Activated T-helper 2 cell treated with anti-CD3 and anti-CD28 coated beads, Interferon-gamma antibody, Interleukin-2, Interleukin-4, amounts not matched to agents 10 μg/mL and 5 μg/mL and 100 μg/mL, durations not matched to agents 14 hours and 24 hours and 36 hours (primary cell): ENCODE measurements at places on chromosomes 1 and 21. TPM values are rescaled to one million over a fixed set of nuclear protein-coding genes. Genes with fewer than 3 reads are reported as not detected.

DNA sequence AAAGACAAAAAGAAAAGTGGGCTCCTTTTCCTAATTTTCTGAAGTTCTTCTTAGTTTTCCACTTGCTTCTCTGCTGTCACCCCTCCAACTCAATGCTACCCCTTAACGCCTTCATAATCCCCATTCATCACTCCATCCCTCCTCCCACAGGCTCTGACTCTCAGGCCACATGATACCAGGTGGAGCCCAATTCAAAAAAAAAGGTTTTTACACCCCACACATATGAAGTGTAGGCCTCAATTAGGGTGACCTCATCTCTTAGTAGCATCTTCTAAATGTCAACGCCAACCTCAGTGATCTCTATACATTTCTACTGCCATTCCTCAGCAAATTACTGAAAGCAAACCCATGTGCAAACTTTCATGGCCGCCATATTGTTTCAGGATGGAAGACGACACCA lies 6.4 kb downstream of the SSBP3 start:
- DNase-seq, result no peak

DNA sequence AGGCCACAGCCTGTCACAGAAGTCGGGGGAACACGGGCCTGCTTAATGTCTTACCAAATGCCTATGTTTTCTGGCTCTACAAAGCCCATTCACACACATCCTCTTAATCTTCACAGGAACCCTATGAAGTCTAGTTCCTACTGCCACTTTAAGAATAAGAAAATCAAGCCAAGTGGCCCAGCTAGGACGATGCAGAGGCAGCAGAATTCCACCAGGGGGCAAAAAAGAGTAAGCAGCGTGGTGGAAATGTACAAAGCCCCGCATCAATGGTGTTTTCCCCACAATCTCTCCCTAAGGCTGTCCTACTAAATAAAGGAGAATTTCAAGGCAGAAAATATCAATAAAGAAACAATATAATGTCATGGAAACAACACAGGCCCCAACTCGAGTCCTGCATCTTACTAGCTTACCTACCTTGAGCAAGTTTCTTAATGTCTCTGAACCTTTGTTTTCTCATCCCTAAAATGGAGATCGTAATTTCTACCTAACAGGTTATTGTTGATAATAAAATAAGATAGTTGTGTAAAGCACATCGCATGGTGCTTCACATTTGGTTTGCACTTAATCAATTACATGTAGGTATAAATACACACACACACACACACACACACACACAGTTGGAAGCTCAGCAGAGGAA lies 21.4 kb downstream of the SEC16B start:
- no peak for DNase-seq

- DNase-seq, result no peak
Measured at GRCh38 chr1:153355445-153356071, 2.1 kb upstream of the S100A9 start.

- no peak for DNase-seq
Measured at GRCh38 chr1:200911361-200911760, 16.7 kb downstream of the INAVA start.

The PKP1 gene
- total RNA-seq, result not detected in 2 replicates

The TRIM17 gene
- total RNA-seq, result 2.3 and 2.7 TPM in 2 replicates

The TEKT2 gene
- 0.18 and 0.21 TPM in 2 replicates for total RNA-seq
